ENCODE measurements at places on chromosomes 6 and 20.

GRCh38 chr6:1485678-1486077 lies 96.3 kb downstream of the FOXF2 start:
- DNase-seq: no peak

GRCh38 chr20:22561965-22562577 lies 22.3 kb downstream of the FOXA2 start:
- no peak for DNase-seq

- DNase-seq: no peak
Observed at GRCh38 chr20:20024942-20025341, 7.8 kb downstream of the NAA20 start.

DNA sequence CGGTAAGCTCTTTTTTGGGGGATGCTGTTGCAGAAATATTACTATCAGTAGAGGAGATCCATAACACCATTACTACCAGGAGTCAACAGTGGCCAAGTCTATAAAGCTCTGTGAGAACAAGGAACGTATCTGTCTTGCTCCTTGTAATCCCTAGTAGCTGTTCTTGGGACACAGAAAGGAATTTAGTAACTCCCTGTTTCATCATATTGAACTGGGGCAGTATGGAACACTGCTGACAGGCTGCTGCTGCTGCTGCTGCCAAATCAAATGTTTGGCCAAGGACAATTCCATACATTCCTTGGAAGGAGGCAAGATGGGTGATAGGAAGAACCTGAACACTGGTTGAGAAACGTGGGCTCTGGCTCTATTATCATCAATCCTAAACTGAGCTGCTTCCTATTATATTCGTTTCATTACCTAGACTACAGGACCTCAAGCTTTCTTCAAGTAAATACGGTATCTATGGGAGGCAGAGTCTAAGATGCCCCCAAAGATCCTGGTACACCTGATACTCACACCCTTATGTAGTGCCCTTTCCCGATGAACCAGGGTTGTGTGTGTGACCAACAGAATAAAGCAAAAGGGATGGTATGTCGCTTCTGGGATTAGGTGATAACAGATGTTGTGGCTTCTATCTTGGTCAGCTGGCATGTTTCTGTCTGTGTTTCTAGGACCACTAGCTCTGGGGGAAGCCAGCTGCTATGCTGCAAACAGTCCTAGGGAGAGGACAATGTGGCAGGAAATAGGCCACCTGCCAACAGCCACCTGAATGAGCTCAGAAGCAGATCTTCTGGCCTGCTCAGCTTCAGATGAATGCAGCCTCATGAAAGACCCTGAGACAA lies 39.5 kb downstream of the ELOVL5 start:
- no peak for DNase-seq

GRCh38 chr20:64003960-64004725 lies 23.2 kb downstream of the PRPF6 start:
- DNase-seq: no peak

DNA sequence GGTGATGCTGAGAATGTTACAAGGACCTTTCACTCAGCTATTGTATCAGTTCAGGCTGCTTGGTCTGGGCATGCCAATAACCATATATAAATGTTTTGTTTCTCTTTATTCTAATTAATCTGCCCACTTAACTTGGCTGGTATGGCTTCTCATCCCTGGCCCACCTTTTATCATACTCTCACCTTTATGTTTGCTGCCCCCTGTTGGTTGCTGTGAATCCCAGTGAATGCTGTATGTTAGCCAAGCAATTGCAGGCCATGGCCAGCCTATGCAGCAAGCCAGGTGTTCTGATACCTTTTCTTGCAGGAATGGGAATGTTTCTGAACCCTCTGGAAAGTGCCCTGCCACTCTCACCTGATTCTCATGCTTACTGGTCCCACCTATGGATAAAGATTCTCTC lies 54.6 kb downstream of the PCSK2 start:
- DNase-seq: no peak

GRCh38 chr20:35849706-35850105 lies 77.9 kb downstream of the PHF20 start:
- no peak for DNase-seq

DNA sequence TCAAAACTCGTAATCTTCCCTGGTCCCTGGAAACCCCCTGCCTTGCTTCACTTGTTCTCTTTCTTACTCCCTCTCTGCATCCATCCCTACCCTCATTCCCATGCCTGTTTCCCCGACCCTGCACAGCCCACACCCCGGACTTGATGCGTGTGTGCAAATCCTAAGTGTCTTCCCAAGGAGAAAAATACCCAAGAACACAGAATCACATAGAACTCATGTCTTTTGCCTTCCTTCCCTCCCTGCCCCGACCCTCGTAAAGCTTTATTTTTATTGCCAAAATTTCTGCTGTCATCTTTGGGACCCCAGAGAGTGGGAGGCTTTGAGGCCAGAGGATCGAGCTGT lies 169.6 kb upstream of the PMEPA1 start:
- DNase-seq: no peak

GRCh38 chr6:474453-475185 lies 83.1 kb downstream of the IRF4 start:
- DNase-seq: peak; percentile 71

DNA sequence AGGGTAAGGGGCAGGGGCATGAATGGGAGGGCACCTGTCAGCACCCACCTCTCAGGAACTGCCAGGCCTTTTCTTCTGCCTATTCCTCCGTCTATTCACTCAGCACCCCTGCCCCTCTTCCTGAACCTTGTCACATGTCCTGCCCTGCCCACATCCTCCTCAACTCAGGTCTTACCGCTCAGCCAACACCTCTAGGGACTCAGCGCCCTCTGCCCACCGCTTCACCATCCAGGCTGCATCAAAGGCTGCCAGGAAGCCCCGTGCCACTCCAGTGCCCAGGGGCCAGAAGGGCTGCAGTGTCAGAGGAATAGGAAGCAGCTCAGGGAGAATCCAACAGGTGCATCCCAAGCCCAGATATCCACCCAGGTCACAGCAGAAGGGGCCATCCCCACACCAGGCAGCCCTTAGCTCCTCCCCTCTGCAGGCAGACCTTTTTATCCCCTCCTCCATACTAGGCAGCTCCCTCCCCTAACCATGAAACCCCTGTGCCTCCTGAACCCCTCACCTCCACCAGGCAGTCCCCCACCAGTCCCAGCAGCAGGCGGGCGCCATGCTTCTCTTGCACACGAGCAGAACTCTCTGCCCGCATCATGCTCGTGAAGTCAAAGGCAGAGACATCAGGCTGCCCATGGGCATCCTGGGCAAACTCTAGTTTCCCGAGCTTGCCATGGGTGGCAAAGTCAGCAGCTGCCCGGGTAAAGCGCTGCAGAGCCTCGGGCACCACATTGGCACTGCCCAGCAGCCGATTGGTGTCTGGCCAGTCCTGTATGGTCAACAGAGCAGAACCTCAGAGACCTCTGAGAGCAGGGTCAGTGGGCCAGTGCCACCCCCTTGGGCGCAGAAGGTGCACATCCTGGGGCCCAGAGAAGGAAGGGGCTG lies 5.5 kb downstream of the MICAL1 start:
- no peak for DNase-seq

DNA sequence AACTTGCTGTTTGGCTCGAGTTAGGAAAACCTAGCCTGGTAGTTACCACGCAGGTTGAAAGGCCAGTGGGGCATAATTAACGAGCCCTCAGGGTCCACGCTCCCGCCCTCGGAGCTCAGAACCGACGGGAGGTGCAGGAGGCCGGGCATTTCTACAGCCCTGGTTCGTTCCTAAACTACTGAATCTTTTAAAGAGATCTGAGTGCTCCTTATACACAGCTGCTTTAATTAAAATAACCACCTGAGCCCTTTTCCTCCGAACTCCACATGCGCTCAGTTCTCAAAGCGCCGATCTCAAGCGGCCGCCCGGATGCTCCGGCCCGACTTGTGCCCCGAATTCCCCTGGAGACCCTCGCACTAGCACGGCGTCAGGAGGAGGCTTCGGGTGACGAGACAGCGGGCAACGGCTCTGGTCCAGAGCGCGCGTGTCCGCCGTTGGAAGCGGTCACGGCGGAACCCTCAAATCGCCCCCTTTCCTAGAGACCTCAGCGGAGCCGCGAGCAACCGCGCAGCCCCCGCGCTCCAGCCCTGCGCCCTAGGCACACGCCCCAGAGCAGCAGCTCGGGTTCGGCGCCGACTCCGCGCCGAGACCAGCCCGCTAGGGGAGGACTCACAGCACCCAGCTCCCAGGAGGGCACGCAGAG lies 397 bp downstream of the WDR27 start:
- DNase-seq: no peak

- DNase-seq: no peak
Observed at GRCh38 chr6:13248053-13248452, 80.3 kb downstream of the TBC1D7 start.

- DNase-seq: no peak
Observed at GRCh38 chr20:21315138-21315537, 12.0 kb downstream of the XRN2 start.

DNA sequence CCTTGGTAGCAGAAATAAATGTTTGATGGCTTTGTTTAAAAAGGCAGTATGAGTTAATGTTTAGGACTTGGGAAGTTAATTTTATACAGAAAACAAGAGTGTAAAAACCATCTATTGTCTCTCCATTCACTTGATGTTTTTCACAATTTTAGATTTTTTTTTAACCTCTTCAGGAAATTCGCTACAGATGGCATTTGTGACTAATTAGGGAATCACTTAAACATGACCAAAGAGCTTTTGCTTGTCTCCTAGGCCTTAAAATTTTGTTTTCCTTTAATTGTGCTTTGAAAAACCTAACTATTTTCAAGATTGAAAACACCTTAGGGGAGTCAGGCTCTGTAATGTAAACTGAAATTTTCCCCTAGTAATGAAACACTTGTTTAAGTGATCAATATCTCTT lies 17.3 kb downstream of the TULP4 start:
- DNase-seq: no peak

DNA sequence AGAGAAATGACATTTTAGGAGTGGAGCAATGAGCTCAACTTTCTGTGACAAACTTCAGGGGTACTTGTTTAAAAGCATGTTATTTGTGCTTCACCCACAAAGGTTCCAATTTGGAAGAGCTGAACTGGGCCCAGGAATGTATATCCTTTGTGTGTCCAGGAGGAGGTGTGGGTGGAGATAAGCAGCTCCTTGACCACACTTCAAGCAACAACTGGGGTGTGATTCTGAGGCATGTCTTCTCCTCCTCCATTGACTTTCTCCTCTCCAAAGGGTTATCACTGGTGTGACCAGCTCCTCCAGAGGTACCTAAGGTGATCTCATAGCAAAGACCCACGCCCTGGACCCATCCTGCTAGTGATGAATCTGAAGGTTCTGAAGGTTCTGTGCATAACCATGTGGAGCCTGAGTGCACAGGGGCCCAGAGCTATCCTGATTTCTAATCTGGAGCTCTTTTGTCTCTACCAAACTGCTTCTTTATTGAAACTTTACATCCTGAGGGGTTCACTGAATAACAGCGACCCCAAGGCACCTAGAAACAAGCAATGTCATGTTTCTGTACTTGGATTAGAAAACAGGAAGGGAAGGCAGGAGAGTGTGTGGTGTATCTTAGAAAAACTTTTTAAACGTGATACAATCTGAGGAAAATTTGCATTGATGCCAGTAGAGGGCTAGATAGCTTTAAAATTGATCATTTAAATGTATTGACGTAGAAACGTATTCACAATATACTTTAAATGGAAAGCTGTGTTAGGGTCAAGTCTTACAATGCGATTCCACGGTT lies 60.9 kb upstream of the CD93 start:
- no peak for DNase-seq

DNA sequence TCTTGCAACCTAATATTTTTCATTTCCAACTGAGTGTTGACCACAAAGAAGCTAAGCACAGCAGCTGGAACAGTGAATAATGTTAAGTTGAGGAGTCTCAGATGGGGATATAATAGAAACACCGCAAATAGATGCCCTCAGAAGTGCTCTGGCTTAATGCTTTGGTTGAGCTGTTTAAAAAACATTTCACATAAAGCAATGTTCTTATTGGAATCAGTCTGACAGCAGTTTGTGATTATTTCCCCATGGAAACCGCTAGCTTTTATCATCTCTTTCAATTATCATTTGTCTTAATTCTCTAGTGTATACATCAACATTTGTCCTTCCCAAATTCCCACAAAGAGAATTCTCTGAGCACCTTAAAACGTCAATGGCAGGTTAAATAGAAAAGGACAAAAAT lies 30.8 kb downstream of the METTL24 start:
- DNase-seq: no peak
